ENCODE measurements at places on chromosomes 5 and 9. TPM values are rescaled to one million over a fixed set of nuclear protein-coding genes. Genes with fewer than 3 reads are reported as not detected.

Gene SLC6A3
- 0.16 TPM for total RNA-seq

Gene CDH10
- total RNA-seq, result 0.74 TPM

GRCh38 chr5:75020016-75020656, 32.2 kb downstream of the GCNT4 start:
- no peak for DNase-seq

- no peak for DNase-seq
Observed at GRCh38 chr9:91420501-91421127, 3.0 kb downstream of the NFIL3 start.

GRCh38 chr5:161155451-161155850, 303.4 kb upstream of the ATP10B start:
- DNase-seq, result no peak
